CD4-positive, alpha-beta T cell (primary cell): ENCODE measurements at places on chromosomes 1 and 21. TPM values are rescaled to one million over a fixed set of nuclear protein-coding genes. Genes with fewer than 3 reads are reported as not detected.

- no peak overlapping the region for H3K27ac ChIP-seq
- H3K27me3 ChIP-seq: no peaks in the 10 kb centered on the region
- H3K4me3 ChIP-seq: no peak overlapping the region
- H3K4me1 ChIP-seq: no peaks in the 10 kb centered on the region
- DNase-seq: no peak
These were observed 23.6 kb upstream of the DDX59 start for GRCh38 chr1:200693327-200693726.

DNA sequence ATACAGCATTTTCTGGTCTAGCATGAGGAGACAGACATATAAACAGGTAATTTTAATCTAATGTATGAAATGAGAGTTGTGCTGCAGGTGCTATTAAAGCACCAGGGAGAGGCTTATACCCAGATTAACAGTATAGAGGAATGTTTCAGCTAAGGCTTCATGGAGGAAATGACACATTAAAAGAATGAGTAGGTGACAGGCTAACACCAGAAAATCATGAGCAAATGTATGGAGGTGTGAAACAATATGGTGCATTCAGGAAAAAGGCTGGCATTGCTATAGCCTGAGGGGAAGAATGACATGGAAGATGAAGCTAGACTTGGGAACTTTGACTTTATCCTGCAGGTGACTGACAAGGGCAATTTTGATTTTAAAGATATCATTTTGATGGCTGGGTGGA, 7.0 kb downstream of the ARPC5 start:
- peaks cover 70% of the 10 kb centered on the region for H3K36me3 ChIP-seq
- peak overlapping the region; percentile 10 for H3K27ac ChIP-seq

DNA sequence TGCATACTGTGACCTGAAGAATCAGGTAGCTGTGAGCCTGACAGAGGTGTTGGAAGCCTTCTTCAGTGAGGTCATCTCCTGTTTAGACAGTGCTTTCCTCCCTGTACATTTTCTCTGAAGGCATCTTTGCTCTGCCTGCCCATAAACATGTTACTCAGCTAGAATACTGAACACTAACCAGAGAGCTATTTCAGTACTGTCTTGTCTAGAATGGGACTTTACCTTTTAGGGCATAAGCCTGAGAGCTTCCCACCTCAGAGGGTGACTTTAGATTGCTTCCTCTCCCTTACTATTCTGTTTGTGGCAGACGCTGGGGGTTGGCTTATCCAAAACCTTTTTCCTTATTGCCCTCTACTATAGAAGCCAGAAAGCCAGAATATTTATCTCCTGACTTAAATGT, 23.3 kb upstream of the ZNF326 start:
- no peaks in the 10 kb centered on the region for H3K4me1 ChIP-seq
- no peak for DNase-seq
- no peak overlapping the region for H3K27ac ChIP-seq
- H3K36me3 ChIP-seq: no peaks in the 10 kb centered on the region
- no peaks in the 10 kb centered on the region for H3K27me3 ChIP-seq

GRCh38 chr1:51301844-51302162, 28.6 kb downstream of the TTC39A start:
- no peak for DNase-seq
- no peak overlapping the region for H3K4me3 ChIP-seq
- H3K36me3 ChIP-seq: no peaks in the 10 kb centered on the region

DNA sequence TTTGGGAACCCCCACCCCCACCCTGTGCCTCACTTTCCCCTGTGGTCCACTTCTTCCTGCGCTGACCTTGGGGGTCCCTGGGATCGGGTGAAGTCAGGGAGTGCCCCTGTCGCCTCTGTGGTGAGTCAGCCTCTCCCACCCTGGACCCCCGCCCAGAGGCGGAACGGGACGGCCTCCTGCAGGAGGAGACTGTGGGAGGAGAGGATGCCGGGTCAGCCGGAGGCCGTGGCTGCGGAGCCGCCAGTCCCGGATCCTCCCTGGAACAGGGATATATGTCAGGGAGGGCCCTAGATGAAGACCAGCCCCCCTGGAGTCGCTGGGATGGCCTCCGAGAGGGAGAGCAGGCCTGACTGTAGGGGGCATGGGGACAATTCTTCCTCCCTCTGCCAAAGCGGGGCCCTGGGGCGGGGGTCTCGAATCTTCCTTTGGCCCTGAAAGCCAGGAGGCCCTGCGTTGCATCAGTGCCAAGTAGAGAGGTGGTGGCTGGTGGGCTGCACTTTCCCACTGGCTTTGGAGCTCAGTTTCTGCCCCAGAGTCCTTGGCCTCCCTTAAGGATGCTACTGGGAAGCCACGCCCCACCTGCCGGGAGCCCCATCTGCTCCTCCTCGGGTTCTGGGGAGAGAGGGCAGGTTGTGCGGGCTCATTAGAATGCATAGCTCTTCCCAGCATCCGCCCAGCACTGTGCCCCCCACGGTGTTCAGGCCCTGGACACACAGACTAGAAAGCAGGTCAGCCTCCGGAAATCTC, 930 bp downstream of the ARHGEF10L start:
- DNase-seq: no peak
- peaks cover 5% of the 10 kb centered on the region for H3K4me1 ChIP-seq
- peaks cover 40% of the 10 kb centered on the region for H3K27me3 ChIP-seq
- no peak overlapping the region for H3K4me3 ChIP-seq

DNA sequence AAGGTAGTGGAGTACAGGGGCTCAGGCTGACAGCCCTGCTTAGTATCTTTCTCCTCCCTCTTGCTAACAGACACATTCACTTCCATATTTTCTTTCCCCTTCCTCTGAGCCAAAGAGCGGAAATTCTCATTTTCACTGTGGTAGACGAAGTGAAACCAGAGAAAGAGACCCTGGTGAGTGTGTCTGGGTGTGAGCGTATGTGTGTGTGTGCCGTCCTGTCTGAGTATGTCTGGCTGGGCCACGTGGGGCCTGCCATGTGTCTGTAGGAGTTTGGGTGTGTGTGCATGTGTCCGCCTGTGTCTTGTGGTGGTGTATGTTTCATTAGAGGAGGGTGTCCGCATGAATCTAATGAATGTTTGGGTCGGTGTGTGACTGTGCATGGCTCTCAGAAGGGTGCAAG, 1.7 kb downstream of the COL8A2 start:
- no peak overlapping the region for H3K4me3 ChIP-seq
- DNase-seq: no peak
- H3K27ac ChIP-seq: no peak overlapping the region
- peaks cover 16% of the 10 kb centered on the region for H3K4me1 ChIP-seq
- H3K27me3 ChIP-seq: peaks cover 24% of the 10 kb centered on the region

GRCh38 chr1:8343464-8344001, 25.6 kb downstream of the SLC45A1 start:
- no peak overlapping the region for H3K27ac ChIP-seq
- no peaks in the 10 kb centered on the region for H3K36me3 ChIP-seq
- no peaks in the 10 kb centered on the region for H3K27me3 ChIP-seq

GRCh38 chr1:186575348-186575747, 104.9 kb downstream of the PTGS2 start:
- H3K36me3 ChIP-seq: no peaks in the 10 kb centered on the region
- no peaks in the 10 kb centered on the region for H3K4me1 ChIP-seq
- H3K4me3 ChIP-seq: no peak overlapping the region
- no peak for DNase-seq

DNA sequence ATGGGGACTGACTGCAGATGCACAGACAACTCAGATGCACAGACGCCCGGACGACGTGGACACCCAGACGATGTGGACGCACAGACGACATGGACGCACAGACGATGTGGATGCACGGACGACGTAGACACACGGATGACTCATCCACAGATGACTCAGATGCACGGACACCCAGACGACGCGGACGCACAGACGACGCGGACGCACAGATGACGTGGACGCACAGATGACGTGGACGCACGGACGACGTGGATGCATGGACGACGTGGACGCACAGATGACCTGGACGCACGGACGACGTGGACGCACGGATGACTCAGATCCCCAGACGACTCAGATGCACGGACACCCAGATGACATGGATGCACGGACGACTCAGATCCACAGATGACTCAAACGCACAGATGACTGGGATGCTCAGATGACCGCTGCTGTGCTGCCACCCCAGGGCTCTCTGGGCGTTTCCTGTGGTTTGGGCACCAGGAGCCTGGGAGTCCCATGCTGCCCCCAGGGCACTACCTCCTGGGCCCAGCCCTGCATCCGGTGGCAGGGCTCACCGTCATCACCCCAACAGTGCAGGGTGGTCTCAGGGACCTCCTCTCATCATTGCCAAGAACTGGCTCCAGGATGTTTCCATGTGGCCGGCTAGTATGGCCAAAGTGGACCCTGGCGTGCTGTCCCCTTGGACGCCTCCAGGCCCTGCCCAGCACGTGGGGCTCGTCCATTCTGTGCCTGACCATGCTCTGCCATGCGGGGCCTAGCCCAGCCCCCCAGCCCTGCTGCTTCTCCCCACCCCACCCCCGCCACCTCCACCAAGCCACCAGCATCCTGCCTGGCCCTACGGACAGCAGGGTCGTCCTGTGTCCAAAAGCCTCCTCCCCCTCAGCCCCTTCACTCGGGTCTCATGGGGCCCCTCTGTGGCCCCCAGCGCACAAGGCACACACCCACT, 14.0 kb downstream of the FAAP20 start:
- no peak overlapping the region for H3K27ac ChIP-seq
- peaks cover 18% of the 10 kb centered on the region for H3K36me3 ChIP-seq
- no peaks in the 10 kb centered on the region for H3K4me1 ChIP-seq
- no peak overlapping the region for H3K4me3 ChIP-seq

DNA sequence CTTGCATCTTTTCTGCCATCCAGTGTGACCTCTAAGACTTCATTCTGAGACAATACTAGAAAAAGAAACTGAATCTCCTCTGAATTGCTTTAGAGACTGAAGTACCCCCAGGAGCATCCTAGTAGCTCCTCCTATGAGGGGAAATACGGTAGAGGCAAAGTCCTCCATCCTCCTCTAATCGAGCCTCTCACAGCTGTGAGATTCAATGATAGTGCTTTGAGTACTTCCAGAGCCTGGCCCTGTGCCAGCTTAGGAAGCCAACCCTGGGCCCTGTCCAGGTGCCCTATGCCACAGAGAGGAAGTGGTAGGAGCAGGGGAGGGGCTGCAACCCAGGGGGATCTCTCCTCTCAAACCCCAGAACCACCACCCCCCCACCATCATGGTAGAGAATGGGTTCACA, 10.7 kb downstream of the RORC start:
- no peaks in the 10 kb centered on the region for H3K36me3 ChIP-seq
- no peaks in the 10 kb centered on the region for H3K27me3 ChIP-seq
- H3K4me1 ChIP-seq: peaks cover 91% of the 10 kb centered on the region
- peak overlapping the region; percentile 1 for H3K27ac ChIP-seq
- DNase-seq: no peak

- no peaks in the 10 kb centered on the region for H3K36me3 ChIP-seq
- no peak overlapping the region for H3K27ac ChIP-seq
- H3K4me3 ChIP-seq: no peak overlapping the region
- no peak for DNase-seq
These were observed 55.4 kb upstream of the CCDC190 start for GRCh38 chr1:162916407-162916806.

DNA sequence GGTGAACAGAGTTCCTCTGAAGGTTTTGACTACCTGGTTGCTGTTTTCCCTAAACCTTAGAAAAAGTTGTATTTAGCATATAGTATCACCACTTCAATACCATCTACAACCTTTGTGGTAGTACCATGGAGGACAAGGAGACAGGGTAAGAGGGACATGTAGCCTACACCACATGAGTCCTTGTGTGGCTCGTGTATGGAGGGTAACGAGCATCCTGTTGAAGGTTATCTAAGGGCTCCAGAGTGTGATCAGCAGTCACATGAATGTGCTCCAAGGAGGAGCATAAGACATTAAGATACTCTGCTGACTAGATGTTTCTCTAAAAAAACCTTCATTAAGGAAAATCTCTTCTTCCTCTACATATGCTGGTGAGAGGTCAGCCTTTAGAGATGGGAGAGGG, 67.3 kb downstream of the VCAM1 start:
- H3K36me3 ChIP-seq: no peaks in the 10 kb centered on the region
- no peak overlapping the region for H3K4me3 ChIP-seq
- no peaks in the 10 kb centered on the region for H3K4me1 ChIP-seq
- no peak for DNase-seq
- peaks cover 7% of the 10 kb centered on the region for H3K27me3 ChIP-seq

- no peaks in the 10 kb centered on the region for H3K4me1 ChIP-seq
- no peaks in the 10 kb centered on the region for H3K36me3 ChIP-seq
- H3K27me3 ChIP-seq: no peaks in the 10 kb centered on the region
- H3K4me3 ChIP-seq: no peak overlapping the region
- H3K27ac ChIP-seq: no peak overlapping the region
These were observed 1133.1 kb downstream of the PLA2G4A start for GRCh38 chr1:187961895-187962294.

GRCh38 chr1:213783893-213784292, 203.9 kb upstream of the PROX1 start:
- peak; percentile 8 for DNase-seq
- no peaks in the 10 kb centered on the region for H3K27me3 ChIP-seq
- H3K4me1 ChIP-seq: peaks cover 9% of the 10 kb centered on the region

DNA sequence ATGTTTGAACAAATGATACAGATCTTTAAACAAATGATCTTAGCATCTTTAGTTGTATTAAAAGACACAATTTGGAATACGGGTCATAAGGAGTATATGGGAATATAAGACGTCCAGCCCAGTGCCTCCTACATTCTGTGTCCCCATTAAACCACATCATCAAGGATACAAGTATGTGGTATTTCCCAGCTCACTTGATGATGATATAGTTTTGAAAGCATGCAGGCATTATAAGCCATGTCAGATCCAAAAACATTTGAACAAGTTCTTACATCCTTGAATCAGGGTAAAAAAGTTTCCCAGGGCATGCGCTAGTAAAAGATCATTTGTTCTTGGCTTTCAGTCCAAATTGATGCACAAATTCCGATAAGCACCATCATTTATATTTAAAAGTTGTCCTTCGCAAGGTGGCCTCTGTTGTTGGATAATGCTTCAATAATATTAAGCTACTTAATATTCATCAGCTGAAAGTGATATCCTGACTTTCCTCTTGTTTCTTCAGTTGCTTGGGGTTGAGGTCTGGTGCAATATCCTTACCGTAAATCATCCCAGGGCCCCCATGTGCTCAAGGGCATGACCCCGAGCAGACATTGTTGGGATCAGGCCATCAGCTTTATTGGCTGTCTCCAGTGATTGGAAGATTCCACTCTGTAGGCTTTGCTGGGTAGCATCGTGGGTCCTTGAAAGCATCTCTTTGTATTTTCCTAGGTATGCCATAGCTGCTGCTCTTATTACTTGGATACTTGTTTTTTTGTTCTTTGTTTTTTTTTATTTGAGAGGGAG, 61.8 kb downstream of the CENPF start:
- no peaks in the 10 kb centered on the region for H3K4me1 ChIP-seq
- no peak overlapping the region for H3K27ac ChIP-seq
- H3K36me3 ChIP-seq: no peaks in the 10 kb centered on the region
- no peak overlapping the region for H3K4me3 ChIP-seq

- no peaks in the 10 kb centered on the region for H3K36me3 ChIP-seq
- no peak overlapping the region for H3K27ac ChIP-seq
- no peaks in the 10 kb centered on the region for H3K4me1 ChIP-seq
- no peak for DNase-seq
- no peaks in the 10 kb centered on the region for H3K27me3 ChIP-seq
These were observed 1536.8 kb downstream of the KCNT2 start for GRCh38 chr1:195071461-195071860.

GRCh38 chr1:28070725-28071593, 17.5 kb downstream of the EYA3 start:
- DNase-seq: no peak
- no peaks in the 10 kb centered on the region for H3K36me3 ChIP-seq
- no peak overlapping the region for H3K4me3 ChIP-seq
- H3K4me1 ChIP-seq: no peaks in the 10 kb centered on the region
- H3K27me3 ChIP-seq: no peaks in the 10 kb centered on the region

DHX9 gene
- total RNA-seq: 353 TPM

DMRTA2 gene
- total RNA-seq: not detected

LY9 gene
- 124 TPM for total RNA-seq

IL20 gene
- total RNA-seq: not detected

UMODL1 gene
- 0.42 TPM for total RNA-seq

DNAJC28 gene
- total RNA-seq: not detected

GUCA2B gene
- total RNA-seq: not detected

MIXL1 gene
- total RNA-seq: not detected

BTBD19 gene
- 35.9 TPM for total RNA-seq

OR14A2 gene
- not detected for total RNA-seq
